ENCODE measurements at places on chromosomes 16 and 17.

DNA sequence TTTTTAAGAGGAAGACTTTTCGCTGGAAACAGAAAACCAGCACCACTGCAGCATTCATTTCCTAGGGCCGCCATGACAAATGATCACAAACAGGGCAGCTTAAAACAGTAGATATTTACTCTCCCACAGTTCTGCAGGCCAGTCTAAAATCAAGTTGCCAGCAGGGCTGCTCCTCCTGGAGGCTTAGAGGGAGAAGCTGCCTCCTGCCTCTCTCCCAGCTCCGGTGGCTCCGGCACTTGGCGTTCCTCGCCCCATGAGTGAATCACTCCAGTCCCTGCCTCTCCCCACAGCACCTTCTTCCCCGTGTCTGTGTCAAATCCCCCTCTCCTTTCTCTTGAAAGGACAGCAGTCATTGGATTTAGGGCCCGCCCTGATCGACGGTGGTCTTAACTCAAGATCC lies 72.1 kb downstream of the SOCS1 start:
- DNase-seq, result no peak

GRCh38 chr16:9607515-9608230 lies 516.2 kb downstream of the HAPSTR1 start:
- no peak for DNase-seq

DNA sequence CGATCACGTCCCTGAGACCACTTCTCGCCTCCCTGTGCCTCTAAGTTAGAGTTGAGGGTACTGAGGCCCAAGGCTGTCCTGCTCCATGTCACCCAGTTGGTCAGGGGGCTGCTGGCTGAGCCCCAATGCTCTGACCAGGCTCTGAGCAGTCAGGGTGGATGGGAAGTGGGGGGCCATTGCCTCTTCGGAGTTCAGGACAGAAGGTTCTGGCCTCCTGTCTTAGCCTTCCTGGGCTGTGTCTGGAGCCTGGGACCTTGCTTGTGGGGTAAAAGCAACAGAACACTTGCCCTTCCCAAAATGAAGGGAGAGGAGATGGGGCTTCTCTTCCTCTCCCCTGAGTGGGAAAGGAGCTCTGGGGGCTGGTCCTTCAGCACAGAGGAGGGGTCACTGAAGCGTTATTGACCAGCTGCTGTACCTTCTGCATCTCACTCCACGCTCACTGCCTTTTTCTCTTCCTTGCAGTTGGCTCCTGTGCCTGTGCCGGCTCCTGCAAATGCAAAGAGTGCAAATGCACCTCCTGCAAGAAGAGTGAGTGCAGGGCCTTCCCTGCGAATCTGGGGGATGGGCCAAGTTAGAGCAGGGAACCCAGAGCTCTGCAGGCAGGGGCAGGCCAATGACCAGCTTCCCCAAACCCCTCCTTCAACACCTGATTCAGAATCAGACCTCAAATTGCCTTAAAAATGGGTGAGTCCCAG lies 580 bp downstream of the MT1X start:
- DNase-seq, result no peak

DNA sequence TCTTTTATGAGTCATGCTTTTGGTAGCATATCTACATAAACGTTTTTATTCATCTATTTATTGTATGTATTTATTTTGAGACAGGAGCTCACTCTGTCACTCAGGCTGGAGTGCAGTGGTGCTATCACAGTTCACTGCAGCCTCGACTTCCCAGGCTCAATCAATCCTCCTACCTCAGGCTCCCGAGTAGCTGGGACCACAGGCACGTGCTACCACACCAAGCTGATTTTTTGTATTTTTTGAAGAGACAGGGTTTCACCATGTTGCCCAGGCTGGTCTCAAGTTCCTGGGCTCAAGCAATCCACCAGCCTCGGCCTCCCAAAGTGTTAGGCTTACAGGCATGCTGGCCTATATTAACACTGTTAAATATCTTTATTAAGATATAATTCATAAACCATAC lies 20.4 kb upstream of the IL4R start:
- DNase-seq, result peak; percentile 22

DNA sequence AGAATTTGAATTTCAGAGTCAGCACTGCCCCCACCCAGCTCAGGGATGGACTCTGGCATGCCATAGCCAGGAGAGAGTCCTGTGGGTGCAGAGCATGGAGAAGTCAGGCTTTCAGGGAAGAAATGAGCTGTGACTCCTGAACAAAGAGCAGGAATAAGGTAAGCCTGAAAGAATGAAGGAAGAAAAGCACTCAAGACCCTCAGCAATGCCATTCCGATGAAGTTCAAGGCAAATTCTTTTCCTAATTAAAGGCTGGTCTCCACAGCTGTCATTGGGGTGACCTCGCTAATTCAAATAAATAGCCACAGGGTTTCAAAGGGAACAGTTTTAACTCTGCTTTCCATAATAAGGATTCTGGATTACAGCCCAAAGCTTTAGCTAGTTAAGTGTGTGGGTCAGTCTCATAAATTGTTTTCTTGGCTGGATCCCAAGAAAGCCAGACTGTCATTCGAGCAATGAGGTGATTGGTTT lies 31.7 kb downstream of the TOM1L2 start:
- DNase-seq, result no peak

GRCh38 chr16:78503602-78504001 lies 404.1 kb downstream of the WWOX start:
- DNase-seq, result no peak

DNA sequence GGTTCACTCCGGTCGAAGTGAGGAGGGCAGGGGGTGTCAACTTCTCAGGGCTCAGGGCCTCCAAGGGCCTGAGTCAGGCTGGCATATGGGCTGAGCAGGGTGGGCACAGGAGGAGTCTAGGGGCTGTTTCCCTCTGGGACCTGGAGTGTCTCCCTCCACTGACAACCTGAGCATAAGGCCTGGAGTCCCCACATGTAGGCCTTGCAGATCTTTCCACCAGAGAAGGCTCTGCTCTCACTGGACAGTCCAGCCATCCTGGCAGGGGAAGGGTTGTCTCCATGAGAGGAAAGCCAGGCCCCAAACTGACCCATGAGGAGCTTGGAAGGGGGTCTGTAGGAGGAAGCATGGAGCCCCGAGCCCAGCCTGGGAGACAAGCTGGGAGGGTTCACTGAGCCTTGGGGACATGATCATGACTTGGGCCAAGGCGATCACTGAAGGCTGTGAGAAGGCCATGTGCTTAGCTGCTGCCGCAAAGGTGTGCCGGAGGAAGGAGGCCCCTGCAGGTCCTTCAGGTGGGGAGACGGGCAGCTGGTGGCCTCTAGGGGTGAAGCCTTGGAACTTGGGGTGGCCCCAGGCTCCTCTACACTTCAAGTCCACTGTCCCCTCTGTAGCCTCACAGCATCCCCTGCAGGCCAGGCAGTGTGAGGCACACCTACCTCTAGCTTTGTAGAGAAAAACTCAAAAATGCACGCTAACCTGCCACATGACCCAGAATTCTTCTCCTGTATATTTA lies 9.9 kb downstream of the CMTM2 start:
- no peak for DNase-seq

DNA sequence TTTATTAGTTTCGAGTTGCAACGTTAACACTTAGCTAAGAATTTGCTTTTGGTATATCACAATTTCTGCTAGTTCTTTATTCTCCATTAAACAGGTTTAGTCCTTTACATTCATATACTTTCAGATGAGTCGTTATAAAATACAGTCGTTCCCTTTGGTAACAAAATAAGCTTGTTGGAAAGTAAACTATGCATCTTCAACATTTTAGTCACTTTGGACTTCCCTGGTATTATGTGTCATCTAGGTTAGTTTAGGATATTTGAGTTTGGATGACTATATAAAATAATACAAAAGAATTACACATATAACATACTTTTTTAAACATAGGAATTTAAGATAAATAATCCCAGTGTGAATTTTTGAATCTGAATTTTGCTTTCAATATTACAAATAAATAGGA lies 351.5 kb downstream of the BCAS3 start:
- DNase-seq, result no peak

DNA sequence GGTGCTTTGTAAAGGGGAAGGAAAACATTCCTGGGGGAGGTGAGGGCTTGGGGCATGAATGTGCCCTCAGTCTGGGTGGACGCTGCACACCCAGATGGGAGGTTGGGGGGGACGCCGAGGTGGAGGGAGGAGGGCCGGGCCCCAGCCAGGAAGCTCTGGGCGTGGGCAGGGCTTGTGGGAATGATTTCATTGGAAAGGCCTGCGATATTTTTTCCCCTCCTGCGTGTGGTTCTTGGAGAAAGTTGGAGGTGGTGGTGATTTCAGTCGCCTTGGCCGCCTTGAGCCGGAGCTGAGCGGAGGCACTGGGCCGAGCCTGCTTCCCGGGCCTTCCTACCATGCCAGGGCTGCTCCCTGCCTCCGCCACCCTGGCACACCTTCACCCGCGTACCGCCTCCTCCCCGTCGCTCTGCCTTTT lies 26.4 kb upstream of the CLEC18A start:
- peak; percentile 88 for DNase-seq

DNA sequence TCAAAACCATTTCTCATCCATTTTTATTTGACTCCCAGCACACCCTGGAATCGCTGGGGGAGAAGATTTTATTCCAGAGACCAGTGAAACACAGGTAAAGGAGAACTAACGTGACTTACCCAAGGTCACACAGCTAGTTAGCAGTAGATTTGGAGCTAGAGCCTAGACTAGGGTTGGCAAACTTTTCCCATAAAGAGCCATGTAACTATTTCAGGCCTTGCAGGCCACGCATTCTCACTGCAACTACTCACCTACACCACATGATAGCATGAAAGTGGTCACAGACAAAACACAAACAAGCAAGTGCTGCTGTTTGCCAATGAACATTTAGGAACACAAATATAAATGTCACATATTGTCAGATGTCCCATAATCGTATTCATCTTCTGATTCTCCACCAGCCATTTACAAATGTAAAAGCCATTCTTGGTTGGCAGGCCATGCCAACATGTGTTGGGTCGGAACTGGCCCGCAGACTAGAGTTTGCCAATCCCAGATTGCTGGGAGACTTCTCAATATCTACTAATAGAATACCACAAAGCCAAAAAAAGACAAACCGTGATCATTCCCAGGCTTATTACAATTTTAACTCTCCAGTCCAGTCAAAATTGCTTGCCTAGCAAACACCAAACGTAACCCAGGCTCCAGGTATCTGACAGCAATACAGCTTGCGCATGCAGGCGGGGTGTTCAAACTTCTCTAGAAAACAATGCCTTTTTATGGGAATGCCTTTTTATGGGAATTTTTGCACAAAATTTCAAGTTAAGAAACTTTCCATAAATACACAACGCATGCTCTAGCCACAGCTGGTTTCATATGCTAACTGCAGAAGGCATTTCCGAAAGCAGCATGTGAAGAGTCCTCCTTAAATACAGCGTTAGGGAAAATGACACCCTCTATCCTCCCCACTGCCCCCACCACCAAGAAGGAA lies 20.9 kb downstream of the ZFHX3 start:
- DNase-seq, result peak; percentile 17

DNA sequence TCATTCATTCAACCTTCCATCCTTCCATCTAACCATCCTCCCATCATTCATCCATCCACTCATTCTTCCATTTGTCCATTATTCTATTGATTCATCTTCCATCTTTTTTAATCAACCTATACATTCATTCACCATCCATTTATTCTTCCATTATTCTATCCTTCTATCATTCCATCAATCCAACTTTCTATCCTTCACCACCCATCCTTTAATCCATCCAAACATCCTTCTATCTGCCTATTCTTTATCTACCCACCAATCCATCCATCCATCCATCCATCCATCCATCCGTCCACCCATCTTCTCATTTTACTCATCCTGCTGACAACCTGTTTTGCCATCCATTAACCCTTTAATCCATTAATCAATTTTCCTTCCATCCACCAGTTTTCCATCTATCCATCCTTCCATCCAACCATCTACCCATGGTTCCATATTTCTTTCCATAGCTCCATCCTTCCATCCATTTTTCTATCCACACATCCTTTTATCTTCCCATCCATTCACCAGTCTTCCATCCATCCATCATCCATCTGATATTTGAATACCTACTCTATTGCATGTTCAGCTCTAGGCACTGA lies 21.8 kb upstream of the WFDC1 start:
- DNase-seq, result no peak

DNA sequence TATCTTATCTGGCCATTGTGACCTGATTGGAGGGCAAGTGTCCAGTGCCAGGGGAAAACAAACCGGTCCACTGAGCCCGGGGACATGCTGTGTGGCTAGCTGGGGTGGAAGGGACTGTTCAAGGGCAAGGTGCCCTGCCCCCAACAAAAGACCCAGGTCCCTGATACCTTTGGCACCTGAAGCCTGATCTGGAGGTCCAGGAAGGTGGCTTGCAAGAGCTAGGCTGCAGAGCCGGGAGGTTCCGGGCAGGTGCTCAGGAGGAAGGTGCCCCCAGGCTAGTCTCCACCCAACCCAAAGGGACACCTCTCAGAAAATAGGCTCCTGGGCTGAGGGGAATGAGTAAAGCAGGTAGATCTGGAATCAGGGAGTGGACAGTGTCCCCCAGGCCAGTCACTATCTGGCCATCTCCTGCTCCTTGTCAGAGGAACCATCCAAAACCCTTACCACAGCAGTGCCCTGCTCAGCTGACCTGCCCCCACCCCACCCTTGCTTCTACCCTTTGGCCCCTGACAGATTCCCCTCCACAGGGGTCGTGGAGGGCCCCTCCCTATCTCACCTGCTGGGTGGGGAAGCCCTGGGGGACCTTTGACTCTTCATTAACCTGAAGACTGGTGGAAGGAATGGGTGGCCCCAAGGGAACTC lies 6.2 kb downstream of the NAT9 start:
- DNase-seq, result no peak

DNA sequence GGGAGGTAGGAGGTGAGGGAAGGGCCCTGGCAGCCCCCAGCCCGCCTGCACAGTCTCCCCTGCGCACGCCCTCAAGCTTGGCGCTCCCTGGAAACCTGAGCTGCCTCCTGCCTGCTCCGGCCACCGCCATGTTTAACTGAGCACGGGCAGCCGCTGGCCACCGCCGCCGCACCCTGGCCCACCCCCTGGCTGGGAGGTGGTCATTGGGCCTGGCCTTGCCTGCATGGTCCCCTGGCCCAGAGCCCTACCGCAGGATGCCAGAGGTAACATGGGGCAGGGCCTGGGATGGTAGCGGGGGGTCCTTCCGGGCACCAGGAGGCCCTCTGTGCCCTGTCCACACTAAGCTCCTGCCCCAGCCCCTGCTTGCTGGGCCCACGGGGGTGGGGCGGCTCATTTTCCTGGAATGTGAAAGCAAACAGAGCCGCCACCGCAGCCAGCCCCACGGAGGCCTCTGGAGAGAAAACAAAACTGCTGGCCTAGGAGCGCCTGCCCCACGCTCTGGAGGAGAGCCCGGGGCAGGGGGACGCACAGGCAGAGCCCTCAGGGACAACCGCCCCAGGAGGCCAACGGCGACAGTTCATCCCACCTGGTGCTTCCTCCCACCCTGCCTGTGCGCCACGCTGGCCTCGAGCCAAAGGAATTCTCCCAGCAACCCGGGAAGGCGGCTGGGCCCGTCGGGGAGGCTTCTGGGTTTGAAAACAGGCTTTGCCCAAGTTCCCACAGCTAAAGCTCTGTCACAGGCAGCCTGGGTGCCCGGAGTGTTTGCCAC lies 8.9 kb downstream of the NHERF2 start:
- peak; percentile 86 for DNase-seq

GRCh38 chr16:4891097-4891885 lies 44.0 kb downstream of the UBN1 start:
- DNase-seq, result no peak

GRCh38 chr16:14131774-14132695 lies 60.9 kb downstream of the MRTFB start:
- no peak for DNase-seq

GRCh38 chr17:43042025-43042628 lies 17.1 kb downstream of the RND2 start:
- no peak for DNase-seq
